ENCODE measurements at places on chromosomes 12 and 14.

DNA sequence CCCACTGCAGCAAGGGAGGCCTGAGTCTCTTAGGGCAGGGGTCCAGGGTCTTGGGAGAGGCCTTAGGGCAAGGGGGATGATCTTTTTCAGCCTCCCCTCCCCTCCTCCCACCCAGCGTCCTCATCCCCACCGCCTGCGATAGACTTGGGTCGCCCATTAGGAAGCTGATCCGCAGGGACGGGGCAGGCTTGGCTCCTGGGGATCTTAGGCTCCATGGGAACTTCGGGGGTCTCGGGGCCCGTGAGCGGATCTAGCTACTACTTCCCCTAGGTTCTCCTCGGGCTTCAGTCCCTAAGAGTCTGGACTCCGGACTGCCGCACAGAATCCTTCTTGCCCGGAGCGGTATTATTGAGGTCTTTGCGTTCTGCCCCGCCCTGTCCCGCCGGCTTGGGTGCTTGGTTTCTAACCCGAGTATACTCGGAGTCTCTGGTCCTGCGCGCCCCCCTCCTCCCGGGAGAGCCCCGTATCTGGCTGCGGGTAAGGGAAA is 2.2 kb upstream of the PTHLH start:
- H3K27me3 ChIP-seq = peaks cover 82% of the 10 kb centered on the region
- H3K27ac ChIP-seq = no peak overlapping the region
- H3K4me3 ChIP-seq = peak overlapping the region; percentile 19
- no peak for DNase-seq

GRCh38 chr14:77543240-77543551 is 44.6 kb upstream of the ISM2 start:
- no peak for DNase-seq
- no peaks in the 10 kb centered on the region for H3K27me3 ChIP-seq
- H3K4me3 ChIP-seq = no peak overlapping the region
- H3K36me3 ChIP-seq = peaks cover 28% of the 10 kb centered on the region

GRCh38 chr14:23430016-23430722 is 5.3 kb downstream of the MYH7 start:
- H3K36me3 ChIP-seq = peaks cover 3% of the 10 kb centered on the region
- H3K4me1 ChIP-seq = no peaks in the 10 kb centered on the region
- no peak overlapping the region for H3K27ac ChIP-seq
- no peak overlapping the region for H3K4me3 ChIP-seq

DNA sequence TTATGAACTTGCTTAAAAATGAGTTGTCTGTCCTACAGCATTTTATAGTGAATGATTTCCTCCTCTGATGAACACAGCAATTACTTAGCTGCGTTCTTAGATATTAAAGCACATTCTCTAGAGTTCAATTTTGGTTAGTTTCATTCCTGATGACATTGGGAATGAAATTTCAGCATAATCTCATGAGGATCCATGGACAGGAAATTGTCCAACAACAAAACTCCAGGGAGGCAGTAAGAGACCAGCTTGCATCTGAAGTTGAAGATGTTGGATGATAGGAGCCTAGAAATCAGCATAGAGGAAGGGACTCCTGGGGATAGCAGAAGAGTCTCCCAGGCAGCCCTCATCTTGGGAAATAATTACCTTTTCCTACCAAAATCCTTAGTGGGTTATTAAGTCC is 128.7 kb upstream of the RAP1B start:
- DNase-seq = no peak
- no peaks in the 10 kb centered on the region for H3K36me3 ChIP-seq

GRCh38 chr14:39268393-39268792 is 34.7 kb downstream of the MIA2 start:
- H3K27ac ChIP-seq = peak overlapping the region; percentile 99
- peak overlapping the region; percentile 78 for H3K4me3 ChIP-seq
- DNase-seq = no peak

- no peak for DNase-seq
- H3K27ac ChIP-seq = no peak overlapping the region
- H3K27me3 ChIP-seq = no peaks in the 10 kb centered on the region
- no peaks in the 10 kb centered on the region for H3K4me1 ChIP-seq
Measured at GRCh38 chr12:38411426-38411825, 94.9 kb downstream of the ALG10B start.

GRCh38 chr12:66768293-66768692 is 89.4 kb upstream of the GRIP1 start:
- DNase-seq = no peak
- peaks cover 12% of the 10 kb centered on the region for H3K27me3 ChIP-seq
- no peak overlapping the region for H3K4me3 ChIP-seq
- no peak overlapping the region for H3K27ac ChIP-seq

DNA sequence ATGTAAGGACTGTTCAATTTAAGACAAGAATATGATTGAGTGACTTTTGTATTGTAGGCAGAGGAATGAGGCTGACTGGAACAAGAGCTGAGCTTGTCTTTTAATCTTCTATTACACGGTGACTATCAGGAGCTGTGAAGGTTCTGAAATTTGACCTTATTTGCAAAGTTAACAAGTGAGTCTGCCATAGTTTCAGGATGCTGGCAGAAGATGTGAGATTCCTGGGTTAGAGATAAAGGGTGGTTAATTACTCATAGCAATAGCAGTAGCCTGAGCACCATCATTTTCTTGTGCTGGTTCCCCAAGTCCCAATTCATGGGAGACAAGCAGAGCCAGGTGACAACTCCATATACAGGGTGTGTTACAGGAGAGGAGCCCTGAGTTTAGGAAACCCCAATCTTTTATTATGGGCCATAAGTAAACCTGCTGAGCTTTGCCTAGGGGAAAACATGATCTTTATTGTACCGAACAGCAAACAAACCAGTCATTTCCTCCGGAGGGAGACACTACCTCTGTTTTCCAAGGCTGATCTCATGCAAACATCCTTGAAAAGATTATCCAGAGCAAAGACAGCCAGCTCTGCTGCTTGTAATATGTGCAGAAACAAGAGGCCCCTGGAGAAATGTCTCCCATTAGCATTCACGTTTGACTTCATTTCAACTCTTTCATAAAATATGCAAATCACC is 51.7 kb upstream of the DDX11 start:
- H3K27me3 ChIP-seq = peaks cover 45% of the 10 kb centered on the region
- H3K4me1 ChIP-seq = no peaks in the 10 kb centered on the region
- no peak for DNase-seq
- no peak overlapping the region for H3K27ac ChIP-seq
- H3K36me3 ChIP-seq = no peaks in the 10 kb centered on the region
- no peak overlapping the region for H3K4me3 ChIP-seq

DNA sequence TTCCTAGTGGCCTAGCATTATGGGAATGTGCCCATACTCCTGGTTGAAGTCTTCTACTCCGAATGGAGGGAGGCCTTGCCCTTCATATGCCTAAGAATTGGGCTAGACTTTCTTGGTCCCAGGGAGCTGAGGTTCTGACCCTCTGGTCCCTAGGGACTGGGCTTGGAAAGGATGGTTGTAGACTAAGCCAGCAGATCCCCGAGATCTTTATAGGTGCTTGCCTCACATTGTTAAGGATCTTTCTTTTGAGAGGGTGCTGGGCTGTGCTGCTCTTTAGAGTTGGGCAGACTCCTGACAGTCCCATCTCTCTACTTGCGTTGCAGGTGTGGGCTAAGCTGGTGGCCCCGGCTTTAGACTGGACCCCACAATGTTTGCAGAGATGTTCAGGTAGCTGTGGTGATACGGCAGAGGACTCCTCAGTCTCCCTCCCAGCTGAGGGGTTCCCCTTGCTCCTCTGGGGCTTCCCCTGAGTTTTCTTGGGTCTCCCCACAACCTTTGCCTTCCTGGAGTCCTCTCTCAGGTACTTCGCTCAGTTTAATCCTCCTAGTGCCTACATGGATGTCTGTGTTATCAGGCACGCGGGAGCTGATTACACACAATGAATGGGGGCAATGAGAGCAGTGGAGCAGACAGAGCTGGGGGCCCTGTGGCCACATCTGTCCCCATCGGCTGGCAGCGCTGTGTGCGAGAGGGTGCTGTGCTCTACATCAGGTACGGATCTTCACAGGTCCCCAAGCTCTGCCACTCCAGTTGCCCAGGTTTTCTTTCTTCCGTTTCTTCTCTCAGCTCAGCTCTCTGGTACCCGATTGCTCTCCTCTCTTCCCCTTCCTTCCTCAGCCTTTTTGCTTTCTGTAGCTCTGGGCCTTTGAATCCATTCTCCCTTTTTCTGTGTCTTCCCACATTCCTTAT is 1.3 kb downstream of the MBD6 start:
- H3K27me3 ChIP-seq = no peaks in the 10 kb centered on the region
- peak overlapping the region; percentile 86 for H3K4me3 ChIP-seq
- H3K36me3 ChIP-seq = peaks cover 67% of the 10 kb centered on the region
- no peak for DNase-seq
